Activated CD8-positive, alpha-beta T cell treated with anti-CD3 and anti-CD28 coated beads, Interleukin-2, amount 10 ng/mL, durations not matched to agents 7 days and 5 days (primary cell): ENCODE measurements at places on chromosomes 12 and 14. TPM values are rescaled to one million over a fixed set of nuclear protein-coding genes. Genes with fewer than 3 reads are reported as not detected.

Gene ARHGAP9
- total RNA-seq, result 243 TPM

Gene HOXC11
- total RNA-seq, result not detected

Gene ITGB7
- 503 TPM for total RNA-seq

Gene CARMIL3
- total RNA-seq, result 0.95 TPM

Gene MON2
- 40.0 TPM for total RNA-seq

Gene RERG
- total RNA-seq, result not detected

Gene C12orf50
- total RNA-seq, result 0.11 TPM

DNA sequence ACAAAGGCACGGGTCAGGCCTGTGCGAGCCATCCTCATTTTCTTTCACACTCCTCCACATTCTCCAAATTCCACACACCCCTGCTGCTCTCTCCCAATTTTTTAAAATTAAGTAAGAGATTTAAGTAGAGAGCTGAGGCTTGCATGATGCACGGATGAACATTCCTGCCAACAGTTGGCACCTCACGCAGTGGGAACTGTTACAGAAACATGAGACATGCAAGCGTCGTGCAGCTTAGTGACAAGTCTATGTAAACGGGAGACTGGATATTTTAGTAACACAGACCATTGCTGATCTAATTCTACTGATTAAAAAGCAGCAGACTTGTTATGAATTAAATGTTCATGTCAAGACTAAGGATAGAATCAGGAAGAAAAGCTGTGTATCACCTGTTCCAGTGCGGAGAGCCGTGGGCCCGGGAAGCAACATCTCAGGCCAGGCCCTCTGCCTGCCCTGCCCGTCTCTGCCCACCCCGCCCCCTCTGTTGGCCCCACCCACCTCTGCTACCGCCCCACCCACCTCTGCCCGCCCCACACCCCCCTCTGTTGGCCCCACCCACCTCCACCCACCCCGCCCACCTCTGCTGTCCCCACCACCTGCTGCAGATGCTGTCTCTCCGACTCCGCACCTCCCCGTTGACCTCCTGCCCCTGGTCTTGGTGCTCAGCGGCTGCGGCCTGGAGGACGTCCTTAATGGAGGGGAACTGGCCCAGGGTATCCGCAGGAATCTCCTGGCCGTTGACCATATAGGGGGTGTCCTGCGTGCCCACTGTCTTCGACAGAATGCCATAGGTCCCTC lies 21.2 kb downstream of the GOLGA3 start:
- H3K36me3 ChIP-seq, result peaks cover 75% of the 10 kb centered on the region
- no peaks in the 10 kb centered on the region for H3K27me3 ChIP-seq
- H3K27ac ChIP-seq, result no peak overlapping the region
- no peak overlapping the region for H3K4me3 ChIP-seq

GRCh38 chr14:51453869-51454268 lies 197.8 kb upstream of the FRMD6 start:
- H3K27ac ChIP-seq, result no peak overlapping the region
- no peaks in the 10 kb centered on the region for H3K4me1 ChIP-seq
- DNase-seq, result no peak

GRCh38 chr12:115572440-115572839 lies 705.1 kb downstream of the MED13L start:
- H3K4me3 ChIP-seq, result no peak overlapping the region
- no peak overlapping the region for H3K27ac ChIP-seq
- H3K4me1 ChIP-seq, result no peaks in the 10 kb centered on the region
- no peaks in the 10 kb centered on the region for H3K36me3 ChIP-seq

- no peaks in the 10 kb centered on the region for H3K27me3 ChIP-seq
- no peak overlapping the region for H3K4me3 ChIP-seq
- no peak overlapping the region for H3K27ac ChIP-seq
- H3K36me3 ChIP-seq, result no peaks in the 10 kb centered on the region
- peaks cover 14% of the 10 kb centered on the region for H3K4me1 ChIP-seq
- DNase-seq, result no peak
These were observed 430.0 kb downstream of the ZFP36L1 start for GRCh38 chr14:68362846-68363245.

DNA sequence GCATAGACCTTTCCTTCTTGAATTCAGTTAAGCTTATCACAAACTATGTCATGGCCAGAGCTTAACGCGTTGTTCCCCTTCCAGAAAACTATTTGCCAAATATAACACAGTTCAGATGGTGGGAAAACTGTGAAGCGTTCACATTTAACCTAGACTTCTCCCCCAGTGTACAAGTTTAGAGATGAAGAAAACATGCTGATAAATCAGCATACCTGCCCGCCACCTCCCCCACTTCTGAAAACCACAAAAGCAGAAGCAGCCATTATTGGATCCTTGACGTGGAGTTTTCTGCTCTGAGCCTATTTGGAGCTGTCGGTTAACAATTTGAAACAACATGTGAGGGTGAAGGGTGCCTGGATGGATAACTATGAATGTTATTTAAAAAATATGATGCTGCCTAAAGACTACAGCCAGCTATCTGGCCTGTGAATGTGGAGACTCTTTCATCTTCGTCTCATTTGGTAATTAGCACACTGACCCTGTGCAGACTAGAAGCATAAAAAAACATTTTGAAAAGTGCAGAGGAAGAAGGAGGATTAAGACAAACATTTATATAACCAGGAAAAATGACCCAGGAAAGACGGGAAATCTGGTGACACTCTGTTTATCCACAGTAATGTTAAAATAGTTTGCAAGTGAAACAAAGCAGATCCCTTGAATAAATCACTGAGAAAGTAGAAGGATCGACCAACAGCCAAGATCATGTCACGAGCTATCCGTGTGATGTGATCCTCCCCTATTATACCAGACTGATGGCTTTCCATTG lies 408.2 kb downstream of the AEBP2 start:
- H3K4me1 ChIP-seq, result no peaks in the 10 kb centered on the region
- no peak for DNase-seq
- H3K27ac ChIP-seq, result no peak overlapping the region
- H3K4me3 ChIP-seq, result no peak overlapping the region
- no peaks in the 10 kb centered on the region for H3K36me3 ChIP-seq

GRCh38 chr14:100063314-100063941 lies 1.8 kb upstream of the EVL start:
- H3K36me3 ChIP-seq, result peaks cover 44% of the 10 kb centered on the region
- peak; percentile 52 for DNase-seq
- H3K27me3 ChIP-seq, result no peaks in the 10 kb centered on the region
- peak overlapping the region; percentile 95 for H3K27ac ChIP-seq
- peak overlapping the region; percentile 76 for H3K4me3 ChIP-seq
- peaks cover 60% of the 10 kb centered on the region for H3K4me1 ChIP-seq

DNA sequence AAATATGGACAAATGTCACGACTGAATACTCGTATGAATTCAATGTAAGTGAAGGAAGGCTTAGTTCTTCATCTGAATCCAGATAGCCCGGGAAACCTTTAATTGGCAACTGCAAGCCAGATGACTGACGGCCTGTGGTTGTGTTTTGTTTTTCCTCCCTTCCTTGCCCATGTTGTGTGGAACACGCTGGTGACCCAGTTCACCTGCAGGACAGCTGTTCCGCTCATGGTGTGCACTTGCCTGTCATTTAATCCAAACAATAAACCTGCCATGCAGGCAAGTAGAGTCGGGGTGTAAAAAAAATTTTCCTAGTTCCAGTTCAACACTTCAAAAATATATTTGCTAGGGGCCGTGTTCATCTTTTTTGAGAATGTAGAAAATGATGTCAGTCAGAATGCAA lies 88.0 kb downstream of the TMEM132D start:
- no peaks in the 10 kb centered on the region for H3K4me1 ChIP-seq
- no peak overlapping the region for H3K27ac ChIP-seq
- DNase-seq, result no peak
- no peaks in the 10 kb centered on the region for H3K27me3 ChIP-seq
- no peaks in the 10 kb centered on the region for H3K36me3 ChIP-seq

DNA sequence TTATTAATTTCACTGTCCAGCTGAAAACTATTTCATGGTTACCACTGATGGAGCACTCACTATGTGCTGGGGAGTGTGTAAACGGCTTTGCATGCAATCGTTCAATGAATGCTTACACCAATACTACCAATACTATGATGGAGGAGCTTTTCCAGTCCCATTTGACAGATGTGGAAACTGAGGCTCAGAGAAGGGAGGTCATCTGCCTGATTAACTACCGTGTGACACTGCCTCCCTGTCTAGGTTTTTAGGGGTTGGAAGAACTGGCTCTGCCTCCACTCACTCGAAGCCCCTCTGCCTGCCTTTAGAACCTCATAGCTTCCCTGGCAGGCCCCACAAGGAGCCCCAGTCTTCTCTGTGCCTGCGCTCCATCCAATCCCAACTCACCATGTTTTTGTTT lies 11.9 kb downstream of the MSI1 start:
- no peak for DNase-seq
- H3K27me3 ChIP-seq, result peaks cover 32% of the 10 kb centered on the region
- no peaks in the 10 kb centered on the region for H3K36me3 ChIP-seq

DNA sequence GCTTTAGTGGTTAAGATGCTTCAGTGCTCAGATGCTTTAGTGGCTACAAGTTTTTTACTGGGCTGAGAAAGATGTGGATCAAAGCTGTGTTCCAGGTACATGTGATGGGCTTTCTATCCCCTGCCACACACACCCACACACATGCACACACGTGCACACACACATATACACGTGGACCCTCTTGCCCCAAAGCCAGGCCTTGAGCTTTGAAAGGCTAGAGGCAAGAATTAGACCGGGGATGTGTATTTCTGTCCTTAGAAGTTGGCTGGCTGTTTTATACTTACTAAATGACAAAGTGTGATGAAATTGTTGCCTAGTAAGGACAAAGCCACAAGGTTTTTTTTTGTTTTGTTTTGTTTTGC lies 376.5 kb downstream of the C12orf75 start:
- H3K27me3 ChIP-seq, result no peaks in the 10 kb centered on the region
- no peak for DNase-seq
- H3K4me3 ChIP-seq, result no peak overlapping the region
- H3K36me3 ChIP-seq, result no peaks in the 10 kb centered on the region
- no peaks in the 10 kb centered on the region for H3K4me1 ChIP-seq

GRCh38 chr12:32669584-32669983 lies 9.5 kb upstream of the DNM1L start:
- no peaks in the 10 kb centered on the region for H3K27me3 ChIP-seq
- H3K36me3 ChIP-seq, result no peaks in the 10 kb centered on the region
- H3K4me3 ChIP-seq, result no peak overlapping the region
- no peak overlapping the region for H3K27ac ChIP-seq
- no peaks in the 10 kb centered on the region for H3K4me1 ChIP-seq

- H3K4me1 ChIP-seq, result peaks cover 2% of the 10 kb centered on the region
- no peak for DNase-seq
- H3K36me3 ChIP-seq, result no peaks in the 10 kb centered on the region
- H3K27me3 ChIP-seq, result peaks cover 25% of the 10 kb centered on the region
- H3K4me3 ChIP-seq, result no peak within 1 kb of the TSS
These were observed at the start of gene AMN for GRCh38 chr14:102922490-102923200. AMN (plus strand) TSS chr14:102922663; CDS start chr14:102922689, 26 bp downstream.

GRCh38 chr14:63273129-63273528 lies 45.6 kb downstream of the GPHB5 start:
- no peak for DNase-seq
- peaks cover 2% of the 10 kb centered on the region for H3K27me3 ChIP-seq
- no peak overlapping the region for H3K4me3 ChIP-seq
- no peak overlapping the region for H3K27ac ChIP-seq
- H3K4me1 ChIP-seq, result no peaks in the 10 kb centered on the region
- H3K36me3 ChIP-seq, result no peaks in the 10 kb centered on the region

- peaks cover 47% of the 10 kb centered on the region for H3K36me3 ChIP-seq
- no peak for DNase-seq
- no peaks in the 10 kb centered on the region for H3K27me3 ChIP-seq
- peaks cover 4% of the 10 kb centered on the region for H3K4me1 ChIP-seq
- H3K27ac ChIP-seq, result no peak overlapping the region
These were observed 27.1 kb downstream of the VRK1 start for GRCh38 chr14:96824283-96824682.

DNA sequence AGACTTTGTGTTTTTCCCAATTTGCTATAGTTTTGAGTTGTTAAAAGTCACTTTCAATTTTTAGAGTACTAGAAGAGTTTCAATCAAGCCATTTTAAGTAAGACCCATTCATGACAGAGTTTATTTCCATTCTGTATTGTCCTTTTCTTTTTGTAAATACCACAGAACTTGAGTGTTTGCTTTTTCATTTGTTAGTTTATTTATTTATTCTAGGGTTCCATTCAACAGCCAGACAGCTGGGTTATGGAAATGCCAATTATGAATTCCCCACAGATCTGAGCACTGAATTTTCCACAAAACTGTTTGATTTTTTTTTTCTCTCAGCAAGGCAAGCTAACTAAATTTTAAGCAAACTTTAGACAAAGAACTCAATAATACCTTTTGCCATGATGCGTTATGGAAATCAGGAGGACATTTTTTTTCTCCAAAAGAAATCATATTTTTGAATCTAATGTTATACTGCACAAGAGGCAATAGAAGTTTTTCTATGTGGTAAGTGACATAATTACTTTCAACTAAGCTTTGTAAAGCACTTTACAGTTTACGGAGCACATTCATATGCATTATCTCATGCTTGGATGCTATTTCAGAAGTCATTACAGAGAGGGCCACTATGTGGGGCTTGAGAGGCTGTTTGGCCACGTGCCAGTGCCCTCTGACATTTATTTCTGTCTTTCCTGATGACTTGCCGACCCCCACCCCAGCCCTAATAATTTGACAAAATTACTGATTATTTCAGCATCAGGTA lies 181.5 kb downstream of the VRK1 start:
- H3K4me1 ChIP-seq, result no peaks in the 10 kb centered on the region
- H3K36me3 ChIP-seq, result peaks cover 5% of the 10 kb centered on the region
- H3K27me3 ChIP-seq, result peaks cover 11% of the 10 kb centered on the region
- DNase-seq, result no peak
- no peak overlapping the region for H3K27ac ChIP-seq

- no peak overlapping the region for H3K27ac ChIP-seq
- H3K4me3 ChIP-seq, result no peak overlapping the region
- no peaks in the 10 kb centered on the region for H3K4me1 ChIP-seq
- no peak for DNase-seq
- H3K36me3 ChIP-seq, result no peaks in the 10 kb centered on the region
These were observed 431.2 kb upstream of the FBXO33 start for GRCh38 chr14:39863441-39863840.

DNA sequence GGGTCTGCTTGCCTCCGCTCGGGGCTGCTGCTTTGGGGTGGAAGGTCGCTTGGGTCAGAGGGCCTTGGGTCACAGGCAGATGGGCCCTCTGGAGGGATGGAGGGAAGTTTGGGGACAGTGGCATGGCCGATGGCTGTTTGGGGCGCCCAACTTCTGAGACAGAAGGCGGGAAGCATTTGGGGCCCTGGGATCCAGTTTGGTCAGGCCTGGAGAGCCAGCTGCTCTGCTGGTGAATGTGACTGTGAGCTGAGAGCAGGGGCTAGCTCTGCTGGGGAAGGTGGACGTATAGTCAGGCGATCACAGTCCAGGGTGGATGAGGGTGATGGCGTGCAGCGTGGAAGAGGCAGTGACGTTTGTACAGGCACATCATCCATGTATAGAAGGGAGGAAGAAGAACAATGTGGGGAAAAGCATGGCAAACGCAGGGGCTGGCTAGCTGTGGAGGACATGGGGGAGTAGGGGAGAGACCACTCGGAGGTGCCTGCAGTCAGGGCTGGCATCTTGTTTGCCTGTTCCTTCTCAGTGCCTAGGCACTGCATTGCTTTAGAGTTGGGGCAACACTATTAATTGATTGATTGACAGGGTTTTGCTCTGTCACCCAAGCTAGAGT lies 57.5 kb downstream of the TSPAN9 start:
- DNase-seq, result no peak
- H3K4me3 ChIP-seq, result no peak overlapping the region
- peaks cover 29% of the 10 kb centered on the region for H3K27me3 ChIP-seq
- no peaks in the 10 kb centered on the region for H3K36me3 ChIP-seq
